SK-MEL-5 (cell line): ENCODE measurements at places on chromosomes 3 and 15.
A peak's percentile ranks its signal among the peaks of the same experiment; 100 is the strongest.

GRCh38 chr3:113377158-113377557 is 64.1 kb downstream of the CFAP44 start:
- DNase-seq, result no peak

GRCh38 chr15:89749951-89750559 is 994 bp downstream of the MESP1 start:
- DNase-seq, result no peak

DNA sequence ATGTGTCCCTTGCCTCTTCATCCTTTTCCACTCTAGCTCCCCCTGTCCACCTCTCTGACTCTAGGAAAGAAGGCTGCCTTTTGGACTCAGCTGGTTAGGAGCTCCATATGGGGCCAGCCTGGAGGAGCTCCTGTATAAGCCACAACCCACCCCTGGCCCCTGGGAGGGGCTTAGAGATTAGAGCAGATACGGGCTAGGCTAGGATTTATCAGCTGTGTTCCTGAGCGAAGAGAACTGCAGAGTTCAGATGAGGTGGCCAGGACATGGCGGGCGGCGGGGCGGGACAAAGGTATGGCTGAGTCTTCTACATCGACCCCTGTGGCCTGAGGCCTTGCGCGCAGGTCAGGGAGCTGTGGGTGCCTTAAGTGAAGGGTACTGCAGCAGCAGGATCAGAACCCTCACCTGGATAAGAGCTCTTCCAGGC is 7.9 kb downstream of the NBEAL2 start:
- no peak for DNase-seq

GRCh38 chr3:45443459-45443858 is 55.1 kb downstream of the LARS2 start:
- DNase-seq, result no peak

DNA sequence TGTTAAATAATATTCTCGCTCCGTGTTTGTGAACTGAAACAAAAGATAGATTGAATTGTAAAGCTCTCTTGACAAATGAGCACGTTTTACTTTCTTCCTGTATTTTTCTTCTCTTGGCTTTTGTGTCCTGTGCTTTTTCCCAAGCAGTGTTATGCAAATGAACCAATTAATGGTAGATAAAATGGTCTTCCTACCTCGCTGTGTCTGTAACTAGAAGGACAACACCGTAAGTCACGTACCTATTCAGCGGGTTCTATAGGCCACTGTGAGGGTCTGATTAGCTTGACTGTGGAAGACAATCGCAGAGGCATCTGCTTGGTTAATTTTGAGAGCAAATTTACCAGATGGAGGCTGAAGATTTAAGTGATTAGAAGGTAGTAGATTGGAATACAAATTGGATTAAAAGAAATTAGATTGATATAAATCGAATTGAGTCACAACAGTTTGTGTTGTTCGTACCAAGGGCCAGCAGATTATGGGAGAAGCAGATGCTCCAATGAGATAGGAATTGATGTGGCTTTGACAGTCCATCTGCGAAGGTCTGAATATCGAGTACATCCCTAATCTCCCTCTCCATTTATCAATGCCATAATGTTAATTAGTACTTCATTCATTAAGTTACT is 40.2 kb downstream of the ROBO2 start:
- no peak for DNase-seq

DNA sequence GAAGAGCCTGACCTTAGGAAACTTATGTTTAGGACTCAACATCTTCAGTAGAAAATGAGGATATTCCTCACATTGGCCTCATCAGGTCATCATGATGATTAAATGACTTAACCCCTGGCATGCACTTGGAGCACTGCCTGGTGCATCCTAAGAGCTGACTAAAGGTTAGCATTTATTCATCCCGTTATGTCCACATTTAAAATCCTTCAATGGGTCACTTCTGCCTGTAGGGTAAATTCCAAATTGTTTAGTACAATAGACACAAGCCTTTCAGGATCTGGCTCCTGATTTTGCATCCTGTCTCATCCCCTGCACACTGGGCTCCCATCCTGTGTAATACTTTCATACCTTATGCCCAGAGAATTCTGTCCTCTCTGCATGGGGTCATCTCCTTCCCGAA is 195.2 kb upstream of the MCTP2 start:
- DNase-seq, result no peak

- no peak for DNase-seq
Observed at GRCh38 chr15:92101708-92102394, 248.3 kb downstream of the SLCO3A1 start.

DNA sequence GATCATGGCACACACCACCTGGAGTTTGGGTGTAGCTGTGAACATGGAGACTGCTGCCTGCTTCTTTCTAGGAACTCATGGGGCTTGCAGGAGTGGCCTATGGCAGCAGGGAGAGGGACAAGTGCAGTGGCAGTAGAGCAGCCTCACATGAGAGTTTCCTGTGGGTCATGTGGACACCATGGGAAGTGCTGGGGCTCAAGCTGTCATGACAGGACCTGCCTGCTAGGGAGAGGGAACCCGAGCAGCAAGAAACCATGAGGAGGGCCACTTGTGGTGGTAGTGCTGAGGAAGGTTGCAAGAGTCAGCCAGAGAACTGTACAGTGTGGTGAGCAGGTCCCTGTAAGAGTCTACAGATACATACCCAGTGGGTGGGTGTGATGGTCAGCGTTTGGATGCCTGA is 73.8 kb upstream of the MRPS22 start:
- no peak for DNase-seq

GRCh38 chr3:48271763-48272498 is 31.0 kb downstream of the ZNF589 start:
- DNase-seq, result no peak

GRCh38 chr3:71890356-71890931 is 105.5 kb upstream of the PROK2 start:
- DNase-seq, result no peak

- DNase-seq, result no peak
Observed at GRCh38 chr15:95458721-95459120, 871.8 kb upstream of the NR2F2 start.

DNA sequence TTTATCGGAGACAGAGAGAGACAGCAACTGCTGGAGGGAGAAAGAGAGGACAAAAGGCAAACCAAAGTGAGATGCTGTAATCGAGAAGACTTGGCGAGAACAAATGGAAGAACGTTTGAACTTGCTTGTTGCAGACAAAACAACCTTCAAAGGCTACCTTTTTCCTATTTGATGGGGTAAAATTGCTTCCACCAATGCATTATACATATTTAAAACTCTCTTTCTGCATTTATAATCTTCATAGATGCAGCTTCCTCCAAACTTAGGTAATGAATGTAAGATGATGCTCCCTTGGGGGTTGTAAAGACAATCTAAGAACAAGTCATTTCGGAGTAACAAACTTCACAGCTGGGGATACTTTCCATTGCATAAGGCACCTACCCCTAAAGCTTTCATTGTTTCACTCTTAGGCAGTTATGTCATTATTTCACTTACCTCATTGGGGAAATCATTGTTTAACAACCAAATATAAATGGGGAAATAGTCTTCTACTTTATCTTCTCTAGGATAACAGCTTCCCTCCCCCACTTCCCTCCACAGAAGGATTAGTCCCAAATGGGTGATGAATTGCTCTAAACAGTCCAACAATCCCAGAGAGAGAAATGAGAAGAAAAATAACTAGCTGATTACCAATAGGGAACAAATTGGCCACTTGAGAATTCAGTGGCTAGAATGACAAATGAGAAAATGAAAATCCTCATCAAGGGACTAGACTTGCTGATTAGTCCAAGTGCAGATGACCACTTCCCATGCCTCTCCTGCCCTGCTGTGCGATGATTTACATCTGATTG is 269.8 kb upstream of the ADAMTS9 start:
- DNase-seq, result no peak

DNA sequence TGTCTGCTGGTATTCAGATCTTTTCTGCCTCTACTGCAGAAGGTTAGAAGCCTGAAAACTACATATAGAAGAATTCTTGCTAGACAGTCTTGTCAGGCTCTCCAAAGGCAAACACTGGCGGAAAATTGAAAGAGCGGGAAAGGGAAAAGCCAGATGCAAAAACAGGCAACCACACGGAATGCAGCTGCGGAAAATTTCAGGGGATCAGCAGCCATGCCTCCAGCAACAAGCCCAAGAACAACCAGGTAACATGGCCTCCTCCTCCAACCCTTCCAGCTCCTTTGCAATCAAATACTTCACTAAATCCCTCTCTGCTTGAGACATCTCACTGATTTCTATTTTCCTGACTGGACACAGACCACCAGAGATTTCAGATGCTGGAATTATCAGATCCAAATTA is 9.6 kb downstream of the UBP1 start:
- DNase-seq, result no peak

- DNase-seq, result peak; percentile 38
Observed at GRCh38 chr3:1374471-1374870, 281.6 kb downstream of the CNTN6 start.

- DNase-seq, result no peak
Observed at GRCh38 chr3:134336587-134336986, 37.7 kb downstream of the AMOTL2 start.

GRCh38 chr3:31776016-31776415 is 205.0 kb downstream of the OSBPL10 start:
- DNase-seq, result no peak

DNA sequence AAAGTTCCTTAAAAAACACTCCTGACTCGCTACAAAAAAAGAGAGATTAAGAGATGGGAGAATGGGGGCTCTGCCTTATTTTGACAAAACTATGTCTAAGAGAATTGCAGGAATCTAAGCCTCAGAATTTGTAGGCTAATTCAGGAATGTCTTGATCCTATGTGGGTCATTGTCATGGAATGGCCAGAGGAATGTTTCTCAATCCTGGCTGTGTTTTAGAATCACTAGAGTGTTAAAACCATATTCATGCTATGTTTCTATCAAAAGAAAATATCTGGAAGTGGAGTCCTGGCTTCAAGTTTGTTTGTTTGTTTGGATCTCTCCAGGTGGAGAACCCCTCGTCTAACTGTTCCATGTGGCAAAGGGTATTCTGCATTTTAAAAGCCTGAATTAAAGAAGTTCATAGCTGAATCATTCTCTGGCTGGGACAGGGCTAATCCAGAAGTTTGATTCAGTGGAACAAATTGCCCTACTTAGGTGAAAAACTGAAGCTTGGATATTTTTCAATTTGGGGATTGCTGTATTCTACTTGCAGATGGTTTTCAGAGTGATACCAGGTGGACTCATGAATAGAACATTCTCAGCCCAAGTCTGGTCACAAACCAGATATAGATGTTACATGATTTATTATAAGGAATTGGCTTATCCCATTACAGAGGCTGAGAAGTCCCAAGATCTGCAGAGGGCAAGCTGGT is 28.2 kb downstream of the GJD2 start:
- no peak for DNase-seq

- no peak for DNase-seq
Observed at GRCh38 chr3:128408012-128408692, 58.5 kb downstream of the DNAJB8 start.

DNA sequence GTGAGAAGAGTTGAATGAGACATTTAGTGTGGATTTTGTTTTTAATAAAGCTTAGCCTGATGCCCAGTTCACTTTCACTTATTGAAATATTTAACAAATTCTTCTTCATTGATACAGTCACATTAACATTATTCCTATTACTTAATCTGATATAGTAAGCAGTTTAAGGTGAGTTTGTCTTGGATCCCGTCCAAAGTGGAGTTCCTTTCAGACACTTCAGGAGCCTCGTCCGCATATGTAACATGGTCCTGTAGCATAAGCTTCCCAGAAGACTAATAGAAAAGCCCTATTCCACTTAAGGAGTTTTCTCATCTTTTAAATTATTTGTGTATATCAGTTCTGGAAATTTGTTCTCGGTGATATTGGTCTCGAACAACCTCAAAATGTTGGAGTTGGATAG is 39.7 kb upstream of the MLF1 start:
- DNase-seq, result no peak

DNA sequence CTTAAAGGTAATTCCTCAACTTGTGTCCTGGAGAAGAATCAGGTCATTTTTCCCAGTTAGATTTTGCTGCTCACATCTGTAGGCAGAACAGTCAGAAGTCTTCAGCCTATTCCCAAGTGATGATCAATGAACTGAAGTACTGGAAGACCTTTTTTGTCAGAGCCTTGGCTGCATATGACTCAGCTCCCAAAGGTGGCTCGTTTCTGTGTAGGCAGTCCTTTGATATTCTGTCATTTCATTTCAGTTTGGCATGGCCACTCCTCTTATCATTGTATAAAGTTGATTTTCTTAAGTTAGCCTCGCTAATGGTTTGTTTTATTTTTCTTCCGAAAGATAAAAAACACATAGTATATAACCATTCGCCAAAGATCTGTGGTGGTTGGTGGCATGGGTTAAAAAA is 90.7 kb downstream of the KLHL25 start:
- peak; percentile 29 for DNase-seq

DNA sequence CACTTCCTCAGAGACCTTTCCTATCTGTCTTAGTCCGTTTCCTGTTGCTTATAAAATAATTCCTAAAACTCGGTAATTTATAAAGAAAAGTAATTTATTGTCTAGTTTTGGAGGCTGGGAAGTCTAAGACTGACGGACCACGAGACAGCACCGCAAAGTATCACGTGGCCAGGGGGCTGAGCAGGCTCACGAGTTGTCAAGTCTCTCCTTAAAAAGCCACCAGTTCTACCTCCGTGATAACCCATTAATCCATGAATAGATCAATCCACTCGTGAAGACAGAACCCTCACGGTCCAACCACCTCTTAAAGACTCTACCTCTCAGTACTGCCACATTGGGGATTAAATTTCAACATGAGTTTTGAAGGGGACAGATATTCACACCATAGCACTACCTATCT is 821 bp downstream of the LINS1 start:
- DNase-seq, result peak; percentile 55

DNA sequence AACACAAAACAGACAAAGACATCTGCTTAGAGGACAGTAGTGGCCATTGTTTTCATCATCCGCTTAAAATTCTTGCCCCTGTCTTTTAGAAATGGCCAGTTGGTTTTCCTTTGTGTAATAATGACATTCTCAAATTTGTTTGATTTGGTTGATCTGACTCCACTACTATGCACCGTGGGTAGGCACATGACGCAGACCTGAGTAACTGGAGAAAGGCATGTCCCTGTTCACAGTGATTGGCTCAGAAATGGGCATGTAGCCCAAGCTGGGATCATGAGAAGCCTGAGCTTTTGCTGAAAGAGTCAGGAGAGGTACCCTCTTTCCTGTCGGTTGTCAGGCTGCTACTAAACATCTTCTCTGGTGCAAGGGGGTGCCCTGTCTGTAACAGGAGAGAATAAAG is 36.6 kb upstream of the MAGI1 start:
- no peak for DNase-seq
